ENCODE measurements at places on chromosomes 11 and 22. TPM values are rescaled to one million over a fixed set of nuclear protein-coding genes. Genes with fewer than 3 reads are reported as not detected.

The SORL1 gene
- total RNA-seq = 0.12 TPM

The SAAL1 gene
- 8.0 TPM for total RNA-seq

The CHEK2 gene
- 8.9 TPM for total RNA-seq

The ENDOD1 gene
- total RNA-seq = 25.5 TPM

The GANAB gene
- 270 TPM for total RNA-seq

The ABTB2 gene
- 9.1 TPM for total RNA-seq

The FGF19 gene
- total RNA-seq = not detected

The C11orf42 gene
- not detected for total RNA-seq

The XKR3 gene
- not detected for total RNA-seq

The APOA4 gene
- not detected for total RNA-seq

The KRTAP5-11 gene
- not detected for total RNA-seq

The GUCD1 gene
- total RNA-seq = 161 TPM

The CCDC90B gene
- 41.4 TPM for total RNA-seq

The IL18 gene
- not detected for total RNA-seq

The MUC5B gene
- not detected for total RNA-seq

The NEFH gene
- total RNA-seq = 0.12 TPM

The RAB36 gene
- total RNA-seq = 10.8 TPM

The TRPM5 gene
- total RNA-seq = not detected

The GSTT2 gene
- total RNA-seq = 2.3 TPM

The CD3G gene
- not detected for total RNA-seq

The HSPB2 gene
- 2.6 TPM for total RNA-seq

The ZDHHC5 gene
- 53.9 TPM for total RNA-seq

The OR8D4 gene
- not detected for total RNA-seq

The OR4A16 gene
- total RNA-seq = not detected

The TNNT3 gene
- not detected for total RNA-seq

The CRACR2B gene
- total RNA-seq = 0.32 TPM

The DDTL gene
- total RNA-seq = 0.61 TPM

The CD248 gene
- total RNA-seq = 174 TPM

The PRCP gene
- total RNA-seq = 57.3 TPM

The E2F8 gene
- total RNA-seq = not detected

The DEPDC7 gene
- total RNA-seq = 12.2 TPM

The P2RX6 gene
- 11.5 TPM for total RNA-seq

The ADAMTS8 gene
- 0.12 TPM for total RNA-seq

The PARVG gene
- total RNA-seq = not detected

The SYT7 gene
- total RNA-seq = 0.65 TPM

The SYNGR1 gene
- total RNA-seq = 12.2 TPM
